Breast epithelium (tissue), 4 donors: ENCODE measurements at places on chromosomes 12 and 14. TPM values are rescaled to one million over a fixed set of nuclear protein-coding genes. Genes with fewer than 3 reads are reported as not detected.

LHX5 gene
- not detected for total RNA-seq

DDN gene
- not detected for total RNA-seq

SYNDIG1L gene
- 0.64 TPM for total RNA-seq

ASB2 gene
- total RNA-seq: 1.3 TPM

HCAR2 gene
- total RNA-seq: 10.8 TPM

SEL1L gene
- 53.7 TPM for total RNA-seq

P2RX7 gene
- 3.9 TPM for total RNA-seq

METTL3 gene
- total RNA-seq: 51.4 TPM

SLC6A13 gene
- total RNA-seq: not detected

FSCB gene
- total RNA-seq: 0.59 TPM

DNA sequence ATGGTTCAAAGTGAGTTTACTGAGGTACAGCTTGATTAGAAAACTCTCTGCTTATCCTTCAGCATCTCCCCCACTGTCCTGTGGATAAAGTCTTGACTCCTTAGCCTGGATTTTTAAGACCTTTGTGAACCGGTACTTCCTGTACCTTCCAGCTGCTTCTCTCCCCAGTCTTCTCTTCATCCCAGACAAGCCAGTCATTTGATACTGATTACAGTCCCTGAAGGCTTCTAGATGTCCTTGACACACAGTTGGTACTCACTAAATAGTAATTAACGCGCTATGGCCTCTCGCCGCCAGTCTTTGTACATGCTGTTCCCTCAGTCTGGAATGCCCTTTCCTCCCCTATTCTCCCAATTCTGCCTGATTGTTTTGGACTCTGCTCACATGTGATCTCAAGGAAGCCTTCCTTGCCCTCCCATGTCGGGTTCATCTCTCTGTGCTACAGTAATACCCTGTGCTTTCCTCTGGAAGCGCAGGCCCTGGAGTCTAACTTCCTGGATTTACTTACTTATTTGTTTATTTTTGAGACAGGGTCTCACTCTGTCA is 50.6 kb upstream of the PTGR2 start:
- H3K4me3 ChIP-seq: no peak overlapping the region
- no peaks in the 10 kb centered on the region for H3K36me3 ChIP-seq
- DNase-seq: no peak
- no peak overlapping the region for H3K27ac ChIP-seq
- H3K4me1 ChIP-seq: no peaks in the 10 kb centered on the region

GRCh38 chr14:89524412-89524811 is 107.4 kb upstream of the FOXN3 start:
- no peak overlapping the region for H3K27ac ChIP-seq
- H3K4me1 ChIP-seq: no peaks in the 10 kb centered on the region
- no peak overlapping the region for H3K4me3 ChIP-seq
- no peaks in the 10 kb centered on the region for H3K36me3 ChIP-seq
- no peaks in the 10 kb centered on the region for H3K27me3 ChIP-seq

- H3K27me3 ChIP-seq: no peaks in the 10 kb centered on the region
- H3K4me3 ChIP-seq: no peak overlapping the region
- no peak overlapping the region for H3K27ac ChIP-seq
- H3K36me3 ChIP-seq: no peaks in the 10 kb centered on the region
These were observed 100.7 kb upstream of the ATF7IP start for GRCh38 chr12:14264778-14265177.

- H3K27ac ChIP-seq: no peak overlapping the region
- no peaks in the 10 kb centered on the region for H3K36me3 ChIP-seq
- H3K4me3 ChIP-seq: no peak overlapping the region
These were observed 115.7 kb downstream of the BEGAIN start for GRCh38 chr14:100471441-100472093.

DNA sequence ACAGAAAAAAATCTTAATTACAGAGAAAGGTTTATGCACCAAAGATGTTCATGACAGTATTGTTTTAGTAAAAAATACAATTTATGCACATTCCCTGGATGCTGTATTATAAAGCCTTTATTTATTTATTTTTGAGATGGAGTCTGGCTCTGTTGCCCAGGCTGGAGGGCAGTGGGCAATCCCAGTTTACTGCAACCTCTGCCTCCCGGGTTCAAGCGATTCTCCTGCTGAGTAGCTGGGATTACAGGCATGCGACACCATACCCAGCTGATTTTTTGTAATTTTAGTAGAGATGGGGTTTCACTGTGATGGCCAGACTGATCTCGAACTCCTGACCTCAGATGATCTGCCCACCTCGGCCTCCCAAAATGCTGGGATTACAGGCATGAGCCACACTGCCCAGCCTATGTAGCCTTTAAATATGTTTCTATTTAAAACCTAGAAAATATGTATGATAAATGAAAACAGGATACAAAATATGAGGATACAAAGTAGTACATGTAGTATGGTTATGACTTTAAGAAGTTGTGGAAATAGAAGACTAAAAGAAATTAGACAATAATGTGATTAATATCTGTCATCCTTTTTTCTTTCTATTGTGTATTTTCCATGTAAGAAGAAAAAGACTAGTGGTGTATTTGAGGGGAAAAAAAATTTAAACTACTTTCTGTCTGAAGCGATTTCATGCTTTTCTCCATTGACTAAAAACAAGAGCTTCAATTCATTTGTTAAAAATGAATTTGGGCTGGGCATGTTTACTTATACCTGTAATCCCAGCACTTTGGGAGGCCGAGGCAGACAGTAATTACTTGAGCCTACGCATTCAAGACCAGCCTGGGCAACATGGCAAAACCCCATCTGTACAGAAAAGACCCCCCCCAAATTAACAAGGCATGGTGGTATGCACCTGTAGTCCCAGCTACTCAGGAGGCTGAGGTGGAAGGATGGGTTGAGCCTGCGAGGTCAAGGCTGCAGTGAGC is 13.1 kb downstream of the ATF1 start:
- no peak overlapping the region for H3K27ac ChIP-seq
- no peaks in the 10 kb centered on the region for H3K4me1 ChIP-seq
- H3K4me3 ChIP-seq: no peak overlapping the region
- H3K36me3 ChIP-seq: no peaks in the 10 kb centered on the region

DNA sequence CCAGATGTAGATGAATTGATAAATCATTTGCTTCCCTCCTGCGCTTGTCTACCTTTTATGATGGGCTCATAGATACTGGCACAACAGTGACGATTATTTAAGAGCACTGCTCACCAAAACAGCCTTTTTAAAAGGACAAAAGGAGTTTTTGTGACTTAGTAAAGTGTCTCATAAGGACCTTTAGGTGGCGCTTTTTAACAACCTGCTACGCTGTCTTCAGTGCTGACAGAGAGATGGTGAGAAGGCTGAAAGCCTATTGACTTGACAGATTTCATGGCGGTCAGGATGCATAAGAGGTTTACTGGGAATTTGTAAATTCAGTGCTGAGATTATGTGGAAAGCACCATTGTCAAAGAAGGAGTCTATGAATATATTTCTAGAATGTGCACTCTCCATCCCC is 87.6 kb downstream of the SLC15A5 start:
- H3K36me3 ChIP-seq: no peaks in the 10 kb centered on the region
- H3K27ac ChIP-seq: no peak overlapping the region
- no peak overlapping the region for H3K4me3 ChIP-seq
- no peak for DNase-seq
- H3K27me3 ChIP-seq: no peaks in the 10 kb centered on the region

- H3K4me1 ChIP-seq: no peaks in the 10 kb centered on the region
- H3K36me3 ChIP-seq: no peaks in the 10 kb centered on the region
- H3K27ac ChIP-seq: no peak overlapping the region
- DNase-seq: no peak
These were observed 4.1 kb downstream of the C1QL4 start for GRCh38 chr12:49332891-49333371.

DNA sequence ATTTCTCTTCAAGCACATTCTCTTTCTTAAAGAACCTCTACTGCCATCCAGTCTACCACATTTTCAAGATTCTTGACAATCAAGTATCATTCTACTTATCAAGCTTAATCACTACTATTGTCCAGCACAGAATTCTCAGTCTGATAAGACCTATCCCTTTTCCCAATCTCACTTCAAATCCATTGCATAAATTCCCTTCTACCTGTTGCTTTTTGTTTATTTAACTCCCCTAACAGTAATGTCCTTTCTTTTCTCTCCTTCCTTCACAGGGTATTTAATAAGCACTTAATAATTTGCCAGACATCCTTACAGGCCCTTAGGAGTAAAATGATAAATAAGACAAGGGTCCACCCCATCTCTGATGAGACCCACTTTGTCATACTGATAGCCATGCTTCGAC is 41.7 kb downstream of the ZFC3H1 start:
- no peak for DNase-seq
- H3K4me3 ChIP-seq: no peak overlapping the region
- no peak overlapping the region for H3K27ac ChIP-seq
- no peaks in the 10 kb centered on the region for H3K36me3 ChIP-seq
- H3K27me3 ChIP-seq: no peaks in the 10 kb centered on the region
- H3K4me1 ChIP-seq: no peaks in the 10 kb centered on the region

DNA sequence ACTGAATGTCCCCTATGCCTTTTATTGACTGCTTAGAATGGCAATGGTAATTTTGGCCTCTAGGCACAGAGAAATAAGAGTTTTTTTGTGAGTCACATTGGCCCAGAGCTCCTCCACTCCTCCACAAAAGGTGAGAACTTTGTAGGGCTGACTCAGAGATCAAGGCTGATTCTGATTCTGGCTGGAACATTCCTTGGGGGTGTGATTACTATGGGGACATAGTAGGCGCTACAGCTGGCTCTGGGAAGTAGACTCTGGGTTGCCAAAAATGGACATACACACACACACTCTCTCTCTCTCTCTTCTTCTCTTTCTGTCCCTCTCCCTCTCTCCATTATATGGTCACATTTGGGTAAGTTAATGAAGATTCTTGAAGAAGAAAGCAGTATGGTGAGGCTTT is 174.6 kb upstream of the DDHD1 start:
- H3K4me3 ChIP-seq: no peak overlapping the region
- DNase-seq: no peak
- no peaks in the 10 kb centered on the region for H3K4me1 ChIP-seq
- no peaks in the 10 kb centered on the region for H3K27me3 ChIP-seq
- peak overlapping the region; percentile 25 for H3K27ac ChIP-seq

DNA sequence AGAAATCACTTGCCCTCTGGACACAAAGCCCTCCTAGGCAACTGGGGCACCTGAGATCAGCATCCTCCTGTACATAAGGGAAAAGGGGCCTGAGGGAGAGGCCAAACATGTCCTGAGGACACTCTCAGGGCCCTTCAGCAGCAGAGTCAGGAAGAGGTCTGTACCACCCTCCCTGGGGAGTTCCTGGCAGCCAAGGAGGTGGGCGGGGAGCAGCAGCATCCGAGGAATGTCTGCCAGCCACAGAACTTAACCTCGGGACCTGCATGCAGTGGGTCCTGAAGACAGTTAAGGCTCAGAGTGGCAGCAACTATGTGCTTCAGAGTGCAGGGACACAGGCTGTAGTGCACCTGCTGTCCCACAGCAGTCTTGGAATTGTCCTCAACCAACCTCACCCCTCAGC is 62.1 kb downstream of the SPTB start:
- H3K36me3 ChIP-seq: no peaks in the 10 kb centered on the region
- no peaks in the 10 kb centered on the region for H3K27me3 ChIP-seq
- H3K4me3 ChIP-seq: no peak overlapping the region
- DNase-seq: no peak

- no peaks in the 10 kb centered on the region for H3K27me3 ChIP-seq
- H3K36me3 ChIP-seq: no peaks in the 10 kb centered on the region
- H3K4me1 ChIP-seq: no peaks in the 10 kb centered on the region
These were observed 471.6 kb upstream of the FOXG1 start for GRCh38 chr14:28294834-28295440.

DNA sequence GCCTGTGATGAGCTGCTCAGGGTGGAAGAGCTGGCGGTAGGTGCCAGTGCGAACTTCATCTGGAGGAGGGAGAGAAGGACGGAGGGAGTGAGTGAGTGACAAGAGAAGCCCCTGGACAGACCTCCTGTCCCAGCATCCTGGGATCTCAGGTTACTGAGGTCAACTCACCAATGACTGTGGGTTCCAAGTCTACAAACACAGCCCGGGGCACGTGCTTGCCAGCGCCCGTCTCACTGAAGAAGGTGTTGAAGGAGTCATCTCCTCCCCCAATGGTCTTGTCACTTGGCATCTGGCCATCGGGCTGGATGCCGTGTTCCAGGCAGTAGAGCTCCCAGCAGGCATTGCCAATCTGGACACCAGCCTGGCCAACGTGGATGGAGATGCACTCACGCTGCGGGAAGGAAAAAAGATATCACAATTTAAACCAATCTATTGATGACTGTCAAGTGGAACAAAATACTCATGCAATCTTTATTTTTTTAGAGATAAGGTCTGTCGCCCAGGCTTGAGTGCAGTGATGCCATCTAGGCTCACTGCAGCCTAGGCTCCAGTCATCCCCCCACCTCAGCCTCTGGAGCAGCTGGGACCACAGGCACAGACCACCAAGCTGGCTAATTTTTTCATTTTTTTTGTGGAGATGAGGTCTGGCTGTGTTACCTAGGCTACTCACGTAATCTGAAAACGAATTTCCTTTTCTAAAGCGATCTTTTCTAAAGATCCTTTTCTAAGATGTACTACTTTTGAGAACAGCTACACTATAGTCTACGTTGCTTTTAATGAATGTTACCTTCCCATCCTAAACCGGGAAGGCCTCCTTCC is 1.7 kb downstream of the TUBA1B start:
- H3K27ac ChIP-seq: peak overlapping the region; percentile 100
- no peaks in the 10 kb centered on the region for H3K27me3 ChIP-seq
- H3K36me3 ChIP-seq: no peaks in the 10 kb centered on the region
- H3K4me1 ChIP-seq: peaks cover 9% of the 10 kb centered on the region

DNA sequence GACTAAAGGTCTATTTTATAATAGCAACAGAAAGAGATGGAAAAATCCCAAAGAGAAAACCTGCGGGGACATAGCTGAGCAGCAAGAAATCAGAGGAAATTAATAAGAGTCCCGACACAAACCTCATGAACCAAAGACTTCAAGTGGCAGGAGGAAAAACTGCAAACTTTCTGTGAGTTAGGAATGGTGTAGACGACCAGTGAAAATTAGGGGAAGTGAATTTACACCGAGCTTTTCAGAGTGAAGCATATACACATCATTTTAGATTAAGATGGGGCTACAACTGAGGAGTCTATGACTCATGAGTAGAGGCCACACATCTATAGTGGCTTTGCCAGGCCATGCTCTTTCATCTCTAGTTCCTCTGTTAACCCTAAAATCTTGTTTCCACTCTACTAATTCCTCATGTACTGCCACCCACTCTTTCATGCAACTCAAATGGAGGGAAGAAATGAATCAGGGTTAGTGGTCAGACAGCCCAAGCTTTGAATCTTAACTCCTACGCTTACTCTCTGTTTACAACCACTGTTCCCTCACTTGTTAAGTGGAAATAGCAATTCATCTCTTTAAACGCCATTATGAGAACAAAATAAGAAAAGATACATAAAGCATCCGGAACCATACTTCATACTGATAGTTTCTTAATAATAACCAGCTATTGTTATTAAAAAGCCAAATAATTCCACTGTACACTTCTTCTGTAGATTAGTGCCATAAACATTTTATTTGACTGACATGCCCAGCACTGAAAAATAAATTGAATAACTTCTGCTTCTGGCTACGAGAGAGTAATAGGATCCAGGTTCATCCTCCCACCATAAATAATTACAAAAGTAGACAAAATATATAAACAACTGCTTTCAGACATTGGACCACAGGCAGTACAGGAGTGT is 219.3 kb downstream of the RMST start:
- no peak overlapping the region for H3K4me3 ChIP-seq
- no peaks in the 10 kb centered on the region for H3K27me3 ChIP-seq
- H3K36me3 ChIP-seq: peaks cover 4% of the 10 kb centered on the region
- no peaks in the 10 kb centered on the region for H3K4me1 ChIP-seq
